ENCODE measurements at places on chromosomes 1 and 21. TPM values are rescaled to one million over a fixed set of nuclear protein-coding genes. Genes with fewer than 3 reads are reported as not detected.

DNA sequence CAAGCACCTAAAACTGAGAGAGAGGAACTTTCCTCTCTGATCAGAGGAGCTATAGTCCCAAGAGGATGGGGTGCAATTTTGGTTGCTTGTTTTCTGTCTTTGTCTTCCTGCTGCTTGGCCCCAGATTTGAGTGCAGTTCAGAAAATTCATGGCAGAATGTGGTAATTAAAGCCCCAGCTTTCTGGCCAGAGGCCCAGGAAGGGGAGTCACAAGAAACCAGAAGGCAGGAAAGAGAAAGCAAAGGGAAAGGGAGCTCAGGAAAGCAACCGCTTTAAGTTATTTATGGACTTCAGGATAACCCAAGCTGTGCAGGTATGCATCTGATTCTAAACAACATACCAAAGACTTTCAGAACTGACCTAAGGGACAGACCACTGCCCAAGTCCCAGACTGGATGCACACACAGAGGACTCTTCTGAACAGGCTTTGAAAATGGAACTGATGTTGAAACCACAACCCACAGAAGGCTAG lies 88.8 kb downstream of the ST3GAL3 start:
- H3K27ac ChIP-seq: peak overlapping the region; percentile 1
- no peaks in the 10 kb centered on the region for H3K27me3 ChIP-seq
- H3K36me3 ChIP-seq: peaks cover 4% of the 10 kb centered on the region
- peaks cover 22% of the 10 kb centered on the region for H3K4me1 ChIP-seq
- no peak overlapping the region for H3K4me3 ChIP-seq

DNA sequence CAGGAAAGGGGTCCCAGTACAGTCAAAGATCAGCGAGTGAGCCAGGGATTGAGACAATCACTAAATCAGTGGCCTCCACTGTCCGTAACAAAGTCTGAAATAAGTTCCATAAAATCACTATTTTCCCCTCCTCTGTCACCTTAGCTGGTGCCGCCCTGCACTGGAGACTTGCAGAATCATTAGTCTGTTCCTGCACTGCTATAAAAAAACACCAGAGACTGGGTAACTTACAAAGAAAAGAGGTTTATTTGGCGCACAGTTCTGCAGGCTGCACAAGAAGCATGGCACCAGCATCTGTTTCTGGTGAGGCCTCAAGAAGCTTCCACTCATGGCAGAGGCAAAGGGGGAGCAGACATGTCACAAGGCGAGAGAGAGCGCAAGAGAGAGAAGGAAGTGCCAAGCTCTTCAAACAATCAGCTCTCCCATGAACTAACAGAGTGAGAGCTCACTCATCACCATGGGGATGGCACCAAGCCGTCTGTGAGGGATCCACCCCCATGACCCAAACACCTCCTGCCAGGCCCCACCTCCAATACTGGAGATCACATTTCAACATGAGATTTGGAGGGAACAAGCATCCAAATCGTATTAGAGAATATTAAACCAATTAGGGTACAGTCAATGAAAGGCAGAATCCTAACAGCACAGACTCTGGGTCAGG lies 129.8 kb upstream of the TIAM1 start:
- H3K27ac ChIP-seq: no peak overlapping the region
- H3K27me3 ChIP-seq: no peaks in the 10 kb centered on the region
- no peak for DNase-seq
- no peak overlapping the region for H3K4me3 ChIP-seq
- no peaks in the 10 kb centered on the region for H3K36me3 ChIP-seq

The THEM5 gene
- not detected for total RNA-seq

- H3K36me3 ChIP-seq: no peaks in the 10 kb centered on the region
- H3K4me1 ChIP-seq: no peaks in the 10 kb centered on the region
- H3K27me3 ChIP-seq: peaks cover 9% of the 10 kb centered on the region
- no peak overlapping the region for H3K4me3 ChIP-seq
Observed at GRCh38 chr1:30657131-30658013, 66.0 kb downstream of the MATN1 start.

DNA sequence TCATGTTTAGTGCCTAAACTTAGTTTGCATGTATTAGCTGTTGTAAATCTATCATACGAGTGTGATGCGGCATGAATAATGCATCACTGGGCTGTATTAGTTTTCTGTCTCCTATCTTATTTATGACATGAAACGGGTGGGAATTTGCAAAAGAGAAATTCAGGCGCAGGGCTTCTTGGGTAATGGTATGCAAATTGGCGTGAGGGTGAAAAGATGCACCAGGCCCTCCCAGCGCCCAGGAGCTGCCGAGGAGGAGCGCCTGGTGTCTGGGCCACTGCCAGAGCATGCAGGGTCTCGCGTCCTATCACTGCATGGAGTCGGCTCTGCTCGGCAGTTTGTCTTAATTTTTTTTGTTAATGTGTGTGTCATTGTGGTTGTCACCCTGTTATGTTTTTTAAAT lies 82.9 kb upstream of the ACTL8 start:
- no peaks in the 10 kb centered on the region for H3K27me3 ChIP-seq
- no peak overlapping the region for H3K27ac ChIP-seq
- H3K4me1 ChIP-seq: peaks cover 13% of the 10 kb centered on the region
- no peak overlapping the region for H3K4me3 ChIP-seq
- DNase-seq: no peak

The FAM76A gene
- 12.7 TPM for total RNA-seq

GRCh38 chr1:66502086-66502485 lies 31.9 kb upstream of the SGIP1 start:
- no peak for DNase-seq
- peaks cover 47% of the 10 kb centered on the region for H3K4me1 ChIP-seq
- peak overlapping the region; percentile 0 for H3K27ac ChIP-seq
- no peak overlapping the region for H3K4me3 ChIP-seq
- H3K36me3 ChIP-seq: no peaks in the 10 kb centered on the region

The RBM11 gene
- total RNA-seq: not detected
